ENCODE measurements at places on chromosomes 16 and 17.

DNA sequence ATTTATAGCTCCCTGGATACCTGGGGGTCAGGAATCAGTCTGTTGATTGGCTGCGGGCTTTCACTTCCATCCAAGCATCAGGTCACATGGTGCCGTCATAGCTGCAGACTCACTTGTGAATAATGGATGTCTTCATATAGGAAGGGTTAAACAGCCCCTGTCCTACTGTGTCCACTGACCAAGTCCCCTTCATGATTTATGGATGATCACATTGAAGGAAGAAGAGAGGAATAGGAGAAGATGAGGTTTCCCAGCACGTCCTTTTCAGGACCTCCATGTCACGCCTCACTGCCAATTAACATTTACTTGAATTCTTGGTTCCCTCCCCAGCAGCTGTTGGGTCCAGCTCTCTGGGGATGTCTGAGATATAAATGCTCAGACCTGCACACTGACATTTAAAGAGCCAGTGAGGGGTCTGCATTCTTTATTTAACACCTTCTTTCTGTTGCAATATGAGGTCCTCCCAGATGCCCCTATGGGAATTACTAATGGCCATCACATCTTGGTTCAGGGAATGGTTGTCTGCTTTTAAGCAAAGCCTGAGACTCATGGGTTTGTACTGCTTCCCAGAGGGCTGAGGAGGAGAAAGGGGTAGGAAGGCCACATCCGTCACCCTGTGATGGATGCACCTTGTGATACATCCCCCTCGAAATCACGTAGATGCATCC lies 230.6 kb upstream of the HSBP1 start:
- DNase-seq, result no peak

GRCh38 chr17:73746314-73747073 lies 102.2 kb upstream of the SDK2 start:
- DNase-seq, result no peak

DNA sequence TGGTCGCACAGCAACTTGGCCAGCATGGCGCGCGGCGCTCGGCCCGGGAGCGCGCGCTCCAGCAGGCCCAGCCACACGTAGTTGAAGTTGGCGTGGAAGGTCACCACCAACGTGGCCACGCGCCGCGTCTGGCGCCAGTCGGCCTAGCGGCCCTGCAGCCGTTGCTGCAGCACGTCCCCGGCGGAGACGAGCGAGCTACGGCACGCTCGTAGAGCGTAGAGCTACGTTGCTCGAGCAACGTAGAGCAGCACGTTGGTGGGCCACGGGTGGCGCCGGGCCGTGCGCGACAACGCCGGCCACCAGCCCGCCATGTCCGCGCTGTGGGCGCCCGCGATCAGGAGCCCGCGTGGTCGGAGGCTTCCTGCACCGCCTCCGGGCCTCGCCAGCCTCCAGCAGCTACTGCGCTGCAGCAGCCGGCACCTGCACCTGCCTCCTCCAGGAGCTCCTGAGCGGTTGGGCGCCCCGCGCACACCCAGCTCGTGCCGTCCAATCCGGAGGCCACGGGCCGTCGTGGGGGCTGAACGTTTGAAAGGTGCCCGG lies 13.4 kb upstream of the SULT1A1 start:
- peak; percentile 44 for DNase-seq

DNA sequence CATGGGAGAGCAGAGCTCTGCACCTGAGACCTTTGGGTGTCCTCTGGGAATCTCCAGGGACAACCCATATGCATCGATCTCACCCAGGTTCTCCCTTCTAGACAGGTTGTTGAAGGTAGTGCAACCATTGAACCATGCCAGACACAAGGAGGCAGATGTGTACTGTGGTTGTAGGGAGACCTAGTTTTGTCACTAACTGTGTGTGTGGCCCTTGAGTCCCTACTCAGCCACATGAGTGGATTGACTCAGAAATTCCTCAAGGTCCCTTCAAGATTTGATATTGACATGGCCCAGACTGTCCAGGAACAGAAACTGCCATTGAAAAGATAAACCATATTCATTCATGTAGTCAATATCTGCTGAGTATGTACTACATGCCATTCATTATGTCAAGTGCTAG lies 396.4 kb upstream of the CCL2 start:
- DNase-seq, result no peak

DNA sequence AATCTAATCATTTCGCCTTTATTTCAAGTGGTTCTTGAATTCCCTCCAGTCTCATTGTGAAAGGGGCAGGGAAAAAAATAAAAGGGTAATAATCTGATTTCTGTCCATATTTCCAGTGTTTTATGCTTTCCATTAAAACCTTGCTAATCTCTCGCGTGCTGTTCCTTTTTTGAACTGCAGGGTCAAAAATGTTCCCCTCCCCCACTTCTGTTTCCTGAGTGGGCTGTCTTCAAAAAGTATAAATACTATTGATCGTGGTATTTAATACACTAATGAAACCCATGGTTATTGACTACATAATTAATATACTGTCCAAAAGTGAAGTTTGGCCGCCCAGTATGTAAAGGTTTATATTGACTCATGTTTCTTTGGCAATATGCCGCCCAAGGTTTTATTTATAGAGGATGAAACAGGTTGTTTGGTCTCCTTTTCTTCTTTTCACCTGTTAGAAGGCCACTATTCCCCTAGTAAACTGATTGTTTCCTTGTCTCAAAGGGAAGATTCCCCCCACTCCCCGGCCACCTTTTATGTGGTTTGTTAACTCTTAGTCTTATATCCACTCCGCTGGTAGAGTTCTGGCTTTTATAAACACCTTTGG lies 69.7 kb downstream of the RPA1 start:
- DNase-seq, result no peak

GRCh38 chr16:610513-611381 lies 20.0 kb upstream of the WFIKKN1 start:
- no peak for DNase-seq

GRCh38 chr17:49990921-49991320 lies 4.1 kb downstream of the DLX3 start:
- no peak for DNase-seq

DNA sequence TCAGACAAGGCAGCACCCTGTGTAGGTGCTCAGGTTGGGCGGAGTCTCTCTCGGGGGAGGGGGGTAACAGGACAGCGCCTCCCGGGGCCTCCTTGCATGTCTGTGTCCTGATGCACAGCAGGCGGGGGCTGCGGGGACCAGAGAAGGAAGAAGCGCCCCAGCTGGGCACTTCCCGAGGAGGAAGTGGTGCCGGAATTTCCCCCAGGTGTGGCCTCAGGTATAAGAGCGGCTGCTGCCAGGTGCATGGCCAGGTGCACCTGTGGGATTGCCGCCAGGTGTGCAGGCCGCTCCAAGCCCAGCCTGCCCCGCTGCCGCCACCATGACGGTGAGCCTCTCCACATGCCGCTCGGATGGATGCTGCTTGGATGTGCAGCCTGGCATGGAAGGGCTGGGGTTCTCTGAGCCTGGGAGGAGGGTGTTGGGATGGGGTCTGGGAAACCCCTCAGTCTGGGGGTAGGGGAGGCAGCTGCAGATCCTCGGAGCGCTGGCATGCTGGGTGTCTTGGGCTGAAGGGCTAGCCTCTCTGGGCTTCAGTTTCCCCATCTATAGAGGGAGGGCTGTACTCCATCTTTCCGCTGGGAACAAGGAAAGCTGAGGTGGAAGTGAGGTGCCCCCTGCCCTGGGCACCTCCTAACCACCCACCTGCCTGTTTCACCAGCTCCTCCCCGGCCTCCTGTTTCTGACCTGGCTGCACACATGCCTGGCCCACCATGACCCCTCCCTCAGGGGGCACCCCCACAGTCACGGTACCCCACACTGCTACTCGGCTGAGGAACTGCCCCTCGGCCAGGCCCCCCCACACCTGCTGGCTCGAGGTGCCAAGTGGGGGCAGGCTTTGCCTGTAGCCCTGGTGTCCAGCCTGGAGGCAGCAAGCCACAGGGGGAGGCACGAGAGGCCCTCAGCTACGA lies at the start of gene IL17C:
Gene IL17C (plus strand): TSS at position 250 of the 908 bp plus-strand sequence. CDS start 70 bp downstream, at position 320.
- no peak for DNase-seq

DNA sequence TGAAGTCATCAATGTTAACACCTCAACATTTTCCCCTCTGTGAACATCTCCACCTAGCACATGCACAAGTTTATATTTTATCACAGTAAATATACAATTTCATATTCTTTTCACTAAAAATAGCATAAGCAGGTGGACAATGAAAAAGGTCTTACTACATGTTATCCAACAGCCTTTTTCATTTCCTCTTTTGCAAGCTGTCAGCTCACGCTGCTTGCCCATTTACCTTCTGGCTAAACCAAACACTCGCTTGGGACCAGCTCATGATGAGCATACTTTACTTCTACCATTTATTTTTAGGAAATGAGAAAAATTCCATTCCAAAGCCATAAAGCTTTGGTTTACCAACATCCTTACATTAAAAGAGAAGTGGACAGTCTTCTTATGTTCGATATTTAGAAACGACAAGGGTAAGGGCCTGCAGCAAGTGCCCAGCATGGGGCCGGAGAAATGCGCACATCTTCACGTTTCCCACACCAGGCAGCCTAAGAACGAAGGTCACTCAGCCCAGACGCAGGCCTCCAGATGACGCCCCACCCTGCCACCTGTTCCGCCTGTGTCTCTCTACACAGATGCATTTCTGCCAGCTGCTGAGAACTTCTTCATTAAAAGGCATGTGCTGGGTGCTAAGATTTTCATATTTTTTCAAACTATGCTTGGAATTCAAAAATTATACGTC lies 13.9 kb downstream of the SNN start:
- no peak for DNase-seq

DNA sequence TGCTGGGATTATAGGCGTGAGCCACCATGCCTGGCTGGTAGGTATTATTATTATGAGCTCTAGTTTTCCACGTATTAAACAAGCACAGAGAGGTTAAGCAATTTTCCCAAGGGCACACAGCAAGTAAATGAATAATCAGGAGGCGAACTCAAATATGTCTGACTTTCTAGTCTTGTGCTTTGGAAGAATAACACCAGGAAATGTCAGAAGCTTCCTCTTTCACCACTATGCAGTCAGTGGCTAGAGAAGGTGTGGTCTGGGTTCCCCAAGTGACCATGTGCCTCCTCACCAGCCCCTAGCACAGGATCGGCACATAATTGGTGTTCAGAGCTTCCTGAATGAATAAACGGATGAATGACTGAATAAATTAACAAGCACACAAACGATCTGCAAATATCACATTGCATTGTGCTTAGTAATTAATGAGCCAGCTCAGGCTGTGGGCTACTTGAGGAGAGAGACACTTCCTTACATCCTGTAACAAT lies 21.6 kb upstream of the SCNN1B start:
- no peak for DNase-seq

DNA sequence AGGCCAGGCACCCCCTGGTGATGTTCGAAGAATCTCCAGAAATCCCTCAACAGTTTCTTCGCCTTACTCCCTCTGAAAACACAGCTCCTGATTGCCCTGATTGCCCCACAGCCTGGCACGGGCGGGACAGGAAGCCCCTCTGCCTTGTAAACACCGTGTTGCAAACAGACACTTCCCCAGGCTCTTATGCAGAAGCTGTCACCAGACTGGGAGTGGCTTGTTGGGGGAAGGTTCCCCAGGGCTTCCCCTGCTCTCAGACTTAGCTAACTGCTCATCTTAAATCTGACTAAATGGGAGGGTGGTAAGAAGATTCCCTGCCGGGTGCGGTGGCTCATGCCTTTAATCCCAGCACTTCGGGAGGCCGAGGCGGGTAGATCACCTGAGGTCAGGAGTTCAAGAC lies 11.2 kb downstream of the PIK3R5 start:
- DNase-seq, result no peak

GRCh38 chr16:10039220-10040096 lies 142.8 kb downstream of the GRIN2A start:
- DNase-seq, result no peak

DNA sequence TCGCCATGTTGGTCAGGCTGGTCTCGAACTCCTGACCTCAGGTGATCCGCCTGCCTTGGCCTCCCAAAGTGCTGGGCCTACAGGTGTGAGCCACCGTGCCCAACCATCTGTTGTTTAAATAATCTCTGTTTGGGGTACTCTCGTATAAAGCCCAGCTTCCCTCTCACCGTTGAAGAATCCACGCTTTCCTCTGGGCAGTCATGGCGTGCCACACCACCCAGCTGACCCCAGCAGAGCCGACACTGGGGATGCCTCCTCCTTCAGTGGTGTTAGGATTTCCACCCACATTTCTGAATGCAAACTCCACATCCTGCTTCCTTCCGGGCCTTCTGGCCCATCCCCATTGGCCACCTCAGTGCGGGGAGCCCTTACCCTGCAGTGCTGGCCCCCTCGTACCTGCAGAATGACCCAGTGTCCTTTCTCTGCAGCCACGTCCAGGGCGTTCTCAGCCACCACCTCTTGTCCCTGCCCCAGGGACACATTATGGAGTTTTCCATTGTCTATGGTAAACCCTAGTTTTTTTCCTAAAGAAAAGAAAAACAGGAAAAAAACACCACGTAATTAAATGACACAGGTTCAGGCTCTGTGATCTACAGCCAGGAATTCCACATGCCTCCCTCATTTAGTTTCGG lies 60.4 kb downstream of the PGS1 start:
- no peak for DNase-seq

DNA sequence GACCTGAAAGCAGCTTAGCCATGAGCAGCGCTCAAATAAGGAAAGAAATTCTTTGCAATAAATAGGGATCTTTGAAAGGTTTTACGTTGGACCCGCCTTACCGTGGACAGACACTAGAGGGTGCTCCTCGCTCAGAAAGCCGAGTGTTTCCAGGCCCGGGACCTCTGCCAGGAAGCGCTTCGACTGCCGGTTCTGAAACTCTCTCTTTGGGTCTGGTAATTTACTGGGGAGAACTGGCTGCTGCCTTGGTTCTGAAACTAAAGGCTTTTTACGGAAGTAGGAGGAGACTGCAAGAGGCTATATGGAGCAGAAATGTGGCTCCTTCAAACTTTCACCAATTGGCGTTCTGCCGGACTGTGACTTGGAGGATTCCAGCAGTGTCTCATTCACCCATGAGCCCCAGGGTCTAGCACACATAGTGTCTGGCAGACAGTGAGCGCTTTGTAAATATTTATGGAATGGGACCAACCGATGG lies 45.6 kb upstream of the HOXB9 start:
- peak; percentile 55 for DNase-seq

GRCh38 chr17:17728550-17729251 lies 47.4 kb downstream of the RAI1 start:
- DNase-seq, result no peak

DNA sequence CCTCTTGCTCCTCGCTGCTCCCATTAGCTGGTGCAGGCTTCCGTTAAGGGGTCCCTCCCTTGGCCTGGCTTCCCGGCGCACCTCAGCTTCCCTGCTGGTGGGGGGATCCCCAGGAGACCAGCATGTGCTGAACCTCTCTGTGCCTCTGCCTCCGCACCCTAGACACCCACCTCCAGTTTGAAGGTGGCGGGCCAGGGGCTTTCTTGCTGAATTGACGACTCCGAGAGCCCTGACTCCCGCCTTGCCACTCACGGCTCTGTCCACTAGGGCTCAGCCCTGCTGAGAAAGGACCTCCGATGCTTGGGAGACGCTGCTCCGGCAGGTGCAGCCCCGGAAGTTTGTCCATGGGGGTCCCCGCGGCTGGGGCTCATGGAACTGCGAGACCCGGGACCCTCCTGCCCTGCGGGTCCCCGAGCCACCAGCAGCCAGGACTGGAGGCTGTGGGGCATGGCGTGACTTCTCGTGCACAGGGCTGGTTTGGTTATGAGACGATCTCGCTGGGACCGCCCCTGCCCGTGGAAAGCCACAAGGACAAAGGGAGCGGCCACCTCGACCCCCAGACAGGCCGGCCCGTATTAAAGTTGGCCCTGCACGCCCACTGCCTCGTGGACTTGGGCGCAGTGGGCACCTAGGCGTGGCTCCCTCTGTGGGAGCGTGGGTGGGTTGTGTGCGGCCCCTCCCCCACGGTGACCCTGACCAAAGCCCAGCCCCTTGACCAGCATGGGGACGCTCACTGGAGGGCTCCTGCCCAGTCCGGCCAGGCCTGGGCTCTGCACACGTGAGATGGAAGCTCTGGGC lies 8.1 kb downstream of the CHMP6 start:
- DNase-seq, result no peak
